ENCODE measurements at places on chromosomes 3 and 15. TPM values are rescaled to one million over a fixed set of nuclear protein-coding genes. Genes with fewer than 3 reads are reported as not detected.

GRCh38 chr3:126003447-126004190 is 34.6 kb downstream of the ROPN1B start:
- no peak for DNase-seq

GRCh38 chr3:197083486-197083885 is 53.9 kb upstream of the MELTF start:
- DNase-seq, result no peak

DNA sequence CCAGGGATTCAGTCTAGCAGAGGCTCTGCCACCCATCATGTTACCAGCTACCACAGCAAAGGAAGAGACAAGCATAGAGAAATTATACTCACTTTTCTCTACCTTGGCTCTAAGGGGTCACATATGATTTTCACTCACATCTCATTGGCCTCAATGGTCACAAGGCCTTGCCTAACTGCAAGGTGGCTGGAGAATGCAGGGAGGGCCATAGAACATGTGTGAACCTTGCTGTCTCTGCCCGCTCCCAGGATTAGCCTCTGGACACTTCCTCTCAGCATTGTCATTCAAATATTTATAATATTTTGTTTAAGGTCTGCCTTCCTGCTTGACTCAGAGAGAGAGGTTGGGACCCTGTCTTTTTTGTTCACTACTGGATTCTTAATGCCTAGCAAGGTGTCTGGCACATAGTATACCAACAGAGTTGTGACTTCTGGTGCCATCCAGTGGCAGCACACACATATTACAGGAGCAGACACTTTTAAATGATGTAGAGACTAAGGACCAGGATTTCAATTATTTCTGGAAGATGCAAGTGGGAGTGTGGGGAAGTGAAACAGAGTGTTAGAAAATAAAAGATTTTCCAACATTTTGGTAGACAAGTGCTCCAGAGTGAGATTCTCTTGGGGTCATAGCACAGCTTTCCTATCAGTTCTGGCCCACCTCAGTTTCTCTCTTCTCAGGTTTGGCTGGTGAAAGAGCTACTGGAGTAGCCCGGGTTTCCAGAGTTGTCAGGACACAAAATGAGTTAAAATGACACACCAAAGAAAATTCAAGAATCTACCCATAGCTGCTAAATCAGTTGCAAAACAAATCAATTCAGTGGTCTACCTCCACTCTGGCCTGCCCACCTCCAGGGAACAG is 119.0 kb upstream of the RASGRP1 start:
- DNase-seq, result peak; percentile 85

Gene EFCC1
- 0.13 TPM for total RNA-seq

Gene ST8SIA2
- total RNA-seq, result not detected

DNA sequence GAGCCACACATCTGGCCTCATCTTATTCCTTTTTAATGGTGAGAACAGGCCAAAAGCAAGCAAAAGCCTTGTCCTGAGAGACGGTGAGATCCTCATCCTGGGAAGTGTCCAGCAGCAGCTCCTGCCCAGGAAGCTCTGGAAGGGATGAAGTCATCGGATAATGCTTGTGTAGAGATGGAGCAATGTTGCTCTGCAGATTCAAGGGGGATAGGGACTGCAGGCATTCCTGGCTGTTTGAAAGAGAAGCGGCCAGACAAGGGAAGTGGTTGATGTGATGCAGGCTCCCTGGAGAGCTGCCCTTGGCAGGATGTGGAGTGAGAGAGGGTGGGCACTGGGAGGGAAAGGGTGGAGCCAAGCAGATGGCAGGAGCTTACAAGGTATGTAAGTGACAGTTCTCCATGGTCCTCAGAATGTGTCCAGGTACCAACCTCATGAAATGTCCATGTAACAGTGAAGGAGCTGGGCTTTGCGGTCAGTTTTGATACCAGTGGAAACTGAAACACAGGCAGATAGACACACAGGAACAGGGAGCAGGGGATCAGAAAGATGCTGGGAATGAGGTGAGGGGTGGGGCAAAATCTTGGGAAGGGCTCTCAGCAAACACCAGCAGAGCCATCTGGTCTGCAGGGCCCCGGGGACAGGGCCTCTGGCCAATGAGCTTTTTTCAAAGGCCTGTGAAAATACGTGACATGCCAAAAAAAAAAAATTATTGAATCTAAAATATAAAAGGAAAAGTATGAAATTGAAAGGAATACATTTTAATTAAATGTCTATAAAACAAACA is 32.2 kb upstream of the LACTB start:
- DNase-seq, result no peak

GRCh38 chr3:127069814-127070440 is 87.0 kb downstream of the PLXNA1 start:
- DNase-seq, result no peak

DNA sequence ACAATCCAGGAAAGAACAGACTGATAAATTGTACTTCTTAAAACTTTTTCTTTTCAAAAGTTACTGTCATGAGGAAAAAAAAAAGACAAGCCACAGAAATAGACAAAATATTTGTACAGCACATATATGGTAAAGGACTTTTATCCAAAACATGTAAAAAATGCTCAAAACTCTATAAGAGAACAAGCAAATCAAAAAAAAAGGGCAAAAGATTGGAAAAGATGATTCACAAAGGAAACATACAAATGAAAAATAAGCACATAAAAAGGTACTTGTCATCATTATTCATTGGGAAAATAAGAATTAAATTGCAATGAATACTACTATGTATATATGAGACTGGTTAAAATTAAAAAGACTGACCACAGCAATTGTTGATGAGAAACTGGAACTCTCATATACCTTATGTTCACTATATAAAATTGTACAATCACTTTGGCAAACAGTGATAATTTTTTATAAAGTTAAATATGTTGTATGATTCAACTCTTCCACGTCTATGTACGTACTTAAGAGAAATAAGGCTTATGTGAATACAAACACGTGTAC is 39.7 kb downstream of the DIPK2A start:
- no peak for DNase-seq

GRCh38 chr15:92949604-92950249 is 49.6 kb downstream of the CHD2 start:
- no peak for DNase-seq

DNA sequence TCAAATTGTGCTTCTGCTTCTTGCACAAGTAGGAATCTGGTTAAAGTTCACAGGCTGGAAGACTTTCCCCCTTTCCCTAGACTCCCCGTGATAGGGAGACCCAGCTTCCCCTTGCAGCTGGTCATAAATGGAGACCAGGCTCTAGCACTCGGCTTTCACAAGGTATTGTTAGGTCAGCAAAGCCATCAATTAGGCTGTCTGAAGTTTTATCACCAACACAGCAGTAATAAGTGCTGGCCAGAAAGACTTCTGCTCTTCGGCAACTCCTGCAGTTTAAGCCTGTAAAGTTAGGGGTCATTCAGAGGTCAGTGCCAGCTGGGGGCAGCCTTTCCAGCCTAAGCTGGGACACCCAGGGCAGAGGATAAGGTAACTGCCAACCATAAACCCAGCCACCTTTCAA is 203.4 kb downstream of the MEIS2 start:
- no peak for DNase-seq

DNA sequence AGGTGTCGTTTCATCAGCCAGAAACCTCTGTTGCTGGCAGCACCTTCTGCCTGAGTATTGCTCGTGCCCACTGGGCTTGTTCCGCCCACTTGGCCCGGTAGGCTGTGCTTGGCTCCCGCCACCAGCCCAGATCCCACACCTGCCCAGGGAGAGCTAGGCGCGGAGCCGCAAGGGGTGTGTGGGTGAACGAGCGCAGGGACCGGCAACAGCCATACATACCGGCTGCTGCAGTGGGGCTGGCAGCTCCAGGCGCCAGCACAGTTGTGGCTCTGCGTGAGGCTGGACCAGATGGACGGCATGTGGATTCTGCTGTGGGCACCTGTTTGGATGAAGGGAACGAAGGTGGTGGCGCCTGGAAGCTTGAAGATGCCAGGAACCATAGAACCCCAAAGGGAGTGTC is 331.5 kb upstream of the MCTP2 start:
- no peak for DNase-seq

DNA sequence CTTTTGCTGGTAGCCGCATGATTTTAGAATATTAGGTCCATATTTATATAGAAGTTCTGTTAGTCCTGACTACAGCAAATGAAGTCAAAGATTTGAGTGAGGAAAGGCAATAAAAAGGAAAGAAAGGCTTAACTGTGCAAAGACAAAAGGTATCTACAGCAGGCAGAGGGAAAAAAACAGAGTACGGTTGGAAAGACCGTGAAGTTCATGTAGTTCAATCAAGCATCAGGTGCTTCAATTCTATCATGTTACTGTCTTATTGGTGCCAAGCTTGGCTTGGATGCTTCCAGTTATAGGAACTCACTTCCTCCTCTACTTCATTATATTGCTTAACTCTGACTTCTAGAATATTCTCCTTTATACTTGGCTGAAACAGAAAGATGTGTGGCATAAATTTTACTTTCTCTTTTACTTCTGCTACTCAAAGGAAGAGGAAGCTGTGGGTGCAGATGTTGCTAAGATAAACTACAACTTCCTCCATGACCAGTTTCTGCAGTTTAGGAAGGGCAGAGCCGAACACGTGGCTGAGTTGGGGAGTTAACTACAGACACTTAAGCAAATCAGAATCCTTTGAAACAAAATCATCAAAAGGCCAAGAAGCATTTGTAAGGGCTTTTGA is 72.6 kb upstream of the ZBED2 start:
- DNase-seq, result peak; percentile 90

- no peak for DNase-seq
Observed at GRCh38 chr3:173892547-173892946, 495.0 kb downstream of the NLGN1 start.

Gene ROPN1
- total RNA-seq, result not detected

- no peak for DNase-seq
Observed at GRCh38 chr3:53834429-53835095, 11.7 kb downstream of the CHDH start.

DNA sequence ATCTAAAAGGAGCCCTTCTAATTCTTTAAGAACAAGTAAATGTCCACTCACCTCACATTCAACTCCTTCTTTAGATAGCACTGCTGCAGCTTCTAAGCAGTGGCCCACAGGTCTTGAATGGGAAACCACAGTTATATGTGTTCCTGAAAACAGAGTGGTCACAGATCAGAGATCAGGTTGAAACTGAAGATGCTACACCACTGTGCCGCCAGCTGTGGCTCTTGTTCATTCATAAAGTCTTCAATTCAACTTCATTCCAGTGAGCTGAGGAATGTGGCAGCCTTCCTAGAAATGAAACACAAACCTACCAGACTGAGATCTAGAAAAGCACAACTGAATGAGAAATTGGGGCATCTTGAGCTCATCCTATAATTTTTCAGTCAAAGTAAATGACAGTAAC is 4.0 kb downstream of the PDHB start:
- DNase-seq, result no peak

GRCh38 chr3:182837855-182838454 is 44.7 kb downstream of the ATP11B start:
- no peak for DNase-seq

DNA sequence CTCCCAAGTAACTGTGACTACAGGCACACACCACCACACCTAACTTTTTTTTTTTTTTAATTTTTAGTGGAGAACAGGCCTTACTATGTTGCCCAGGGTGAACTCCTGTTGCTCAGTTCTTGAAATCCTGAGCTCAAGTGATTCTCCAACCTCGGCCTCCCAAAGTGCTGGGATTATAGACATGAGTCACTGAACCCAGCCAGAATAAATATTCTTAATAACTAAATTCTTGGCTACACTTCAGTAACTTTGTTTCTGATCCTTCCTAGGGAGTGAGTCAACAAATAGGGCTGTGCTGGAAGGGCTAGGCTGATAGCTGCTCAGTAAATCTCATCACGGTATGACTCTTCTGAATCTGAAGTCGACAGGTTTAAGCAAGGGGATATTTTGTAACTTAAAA is 56.6 kb downstream of the P3H2 start:
- no peak for DNase-seq

Gene INTS14
- total RNA-seq, result 41.2 TPM

Gene NRROS
- 39.9 TPM for total RNA-seq

DNA sequence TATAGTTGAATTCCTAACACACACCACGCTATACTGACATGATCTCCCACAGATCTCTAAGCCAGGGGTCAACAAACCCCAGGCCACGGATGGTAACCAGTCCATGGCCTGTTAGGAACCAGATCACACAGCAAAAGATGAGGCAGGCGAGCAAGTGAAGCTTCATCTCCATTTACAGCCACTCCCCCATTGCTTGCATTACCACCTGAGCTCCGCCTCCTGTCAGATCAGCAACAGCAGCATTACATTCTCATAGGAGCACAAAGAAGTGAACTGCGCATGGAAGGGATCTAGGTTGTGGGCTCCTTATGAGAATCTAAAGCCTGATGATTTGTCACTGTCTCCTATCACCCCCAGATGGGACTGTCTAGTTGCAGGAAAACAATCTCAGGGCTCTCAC is 2.7 kb downstream of the PDCD7 start:
- no peak for DNase-seq

Gene CLEC3B
- 0.29 TPM for total RNA-seq

DNA sequence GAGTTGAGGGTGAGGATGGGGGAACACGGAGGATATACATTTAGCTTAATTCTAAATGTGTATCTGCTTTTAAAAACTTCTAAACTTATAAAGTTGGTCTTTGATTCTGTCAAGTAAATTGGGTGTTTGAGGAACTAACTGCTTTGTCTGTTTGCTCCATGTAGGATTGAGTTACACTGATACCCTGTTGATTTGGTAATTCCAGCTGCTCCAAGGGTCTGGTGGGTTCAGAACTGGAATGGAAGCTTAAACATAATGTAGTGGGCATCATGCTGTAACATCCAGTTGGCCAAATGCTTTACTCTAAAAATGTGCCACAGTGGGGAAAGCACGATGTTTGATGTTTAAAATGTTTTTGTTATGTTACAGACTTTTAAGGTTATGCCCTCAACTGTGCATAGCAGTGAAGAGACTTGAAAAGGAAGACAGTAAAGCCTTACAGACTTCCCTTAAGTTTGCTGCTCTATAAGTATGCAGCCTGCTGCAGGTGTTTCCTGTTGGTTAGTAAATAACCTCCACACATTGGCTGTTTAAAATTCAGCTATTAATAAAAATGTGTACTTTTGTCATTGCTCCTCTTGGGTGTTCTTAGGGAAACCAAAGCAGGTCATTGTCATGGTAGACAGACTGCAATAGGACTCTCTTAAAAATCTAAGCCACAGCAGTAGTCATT is 5.9 kb upstream of the EDEM1 start:
- no peak for DNase-seq
